ENCODE measurements at places on chromosomes 7 and 10. TPM values are rescaled to one million over a fixed set of nuclear protein-coding genes. Genes with fewer than 3 reads are reported as not detected.

The ADAM22 gene
- total RNA-seq: 0.53 TPM

DNA sequence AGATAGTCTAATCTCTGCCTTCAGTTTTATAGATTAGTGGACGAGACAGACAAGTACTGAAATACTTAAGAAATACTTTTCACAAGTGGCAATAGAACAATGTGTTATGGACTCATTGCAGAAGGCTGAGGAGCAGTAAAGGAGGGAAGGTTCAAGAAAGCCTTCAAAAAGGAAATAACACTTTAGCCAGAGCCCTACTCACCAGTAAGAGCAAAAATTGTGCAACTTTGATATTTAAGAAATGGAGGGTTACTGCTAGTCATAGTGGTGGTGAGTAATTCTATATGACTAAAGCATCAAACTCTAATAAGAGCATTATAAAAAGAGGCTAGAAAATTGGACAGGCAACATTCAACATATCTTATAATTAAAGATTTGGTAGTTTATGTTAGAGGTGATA, 28.8 kb downstream of the PTPN12 start:
- no peak for DNase-seq

The GRID1 gene
- total RNA-seq: 0.58 TPM

GRCh38 chr7:94609561-94609960, 46.4 kb downstream of the SGCE start:
- DNase-seq: no peak

The WEE2 gene
- total RNA-seq: not detected

GRCh38 chr7:107372298-107372697, 97.6 kb upstream of the GPR22 start:
- no peak for DNase-seq

- DNase-seq: no peak
Measured at GRCh38 chr10:116802474-116802873, 46.8 kb upstream of the ENO4 start.

GRCh38 chr7:157228864-157229422, 90.2 kb downstream of the UBE3C start:
- no peak for DNase-seq
